Left cardiac atrium (tissue), 4 donors: ENCODE measurements at places on chromosomes 1 and 21. TPM values are rescaled to one million over a fixed set of nuclear protein-coding genes. Genes with fewer than 3 reads are reported as not detected.
A peak's percentile ranks its signal among the peaks of the same experiment; 100 is the strongest.

DNA sequence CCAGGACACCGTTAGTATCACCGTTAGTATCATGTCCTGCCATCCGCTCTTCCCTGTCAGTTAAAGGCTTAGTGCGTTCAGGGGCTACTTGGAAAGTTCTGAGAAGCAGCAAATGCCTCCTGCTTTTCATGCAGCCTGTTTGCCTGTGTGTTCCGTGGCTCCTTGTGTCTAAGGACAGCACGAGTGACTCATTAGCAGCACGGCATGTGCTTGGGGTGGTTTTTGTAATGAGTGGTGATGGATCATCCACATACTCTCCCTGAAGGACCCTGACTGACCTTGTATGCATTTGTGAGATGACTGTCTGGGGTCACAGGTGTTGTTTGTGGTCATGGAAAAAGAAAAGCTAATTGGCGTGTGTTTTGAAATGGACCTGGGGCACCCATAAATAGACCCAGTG is 221.9 kb downstream of the PBX1 start:
- peak; percentile 50 for DNase-seq

- DNase-seq, result no peak
Measured at GRCh38 chr1:214380986-214381695, 100.2 kb downstream of the SMYD2 start.

DNA sequence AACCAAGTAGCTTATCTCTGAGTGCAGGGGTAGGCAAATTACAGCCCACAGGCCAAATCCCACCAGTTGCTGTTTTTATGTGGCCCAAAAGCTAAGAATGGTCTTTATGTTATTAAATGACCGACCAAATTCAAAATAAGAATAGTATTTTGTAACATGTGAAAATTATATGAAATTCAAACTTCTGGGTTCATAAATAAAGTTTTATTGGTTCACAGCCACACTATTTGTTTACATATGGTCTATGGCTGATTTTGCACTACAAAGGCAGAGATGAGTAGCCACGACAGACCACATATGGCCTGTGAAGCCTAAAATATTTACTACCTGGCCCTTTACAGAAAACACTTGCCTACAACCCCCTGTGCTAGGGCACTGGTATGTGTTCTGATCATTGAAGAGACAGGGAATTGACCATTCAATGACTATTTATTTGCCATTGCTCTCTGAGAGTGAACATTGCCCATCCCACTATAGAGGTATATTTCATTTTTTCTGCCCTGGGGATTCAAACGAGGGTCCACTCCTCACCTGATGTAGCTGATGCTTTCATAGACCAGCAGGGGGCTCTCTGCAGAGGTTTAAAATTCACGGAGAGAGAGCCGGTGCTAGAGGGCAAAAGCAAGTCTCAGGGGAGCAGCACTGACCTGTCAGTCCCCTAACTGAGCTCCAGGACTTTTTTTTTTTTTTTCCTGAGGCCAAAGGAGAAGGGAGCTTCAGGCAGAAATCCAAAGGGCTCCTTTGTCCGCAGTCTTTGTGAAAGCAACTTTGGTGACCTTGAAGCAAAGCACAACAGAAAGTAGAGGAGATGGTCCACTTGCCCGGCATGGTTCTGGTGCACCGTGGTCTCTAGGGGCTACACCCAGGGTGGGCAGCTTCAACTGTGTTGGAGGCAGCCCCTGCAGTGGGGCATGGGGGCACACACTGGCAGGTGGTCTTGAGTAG is 7.3 kb upstream of the GNL2 start:
- DNase-seq, result no peak

DNA sequence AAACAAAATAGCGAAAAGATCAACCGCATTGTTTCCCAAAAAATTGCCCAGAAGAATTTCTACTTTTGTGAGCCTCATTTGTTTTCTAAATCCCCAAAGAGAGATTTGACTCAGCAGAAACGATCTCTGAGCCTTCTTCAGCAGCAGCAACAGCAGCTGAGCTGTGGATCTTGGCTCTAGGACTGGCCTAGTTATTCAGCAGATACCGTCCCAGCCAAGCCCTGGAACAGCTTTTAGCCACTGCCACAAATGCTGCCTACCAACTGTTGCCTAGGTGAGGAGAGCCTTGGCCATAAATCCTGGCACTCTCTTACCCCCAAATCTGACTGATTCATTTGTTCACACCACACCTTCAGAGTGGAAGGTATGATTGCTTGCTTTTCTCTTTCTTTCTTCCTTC is 320.1 kb downstream of the TGFB2 start:
- DNase-seq, result peak; percentile 59

- no peak for DNase-seq
Measured at GRCh38 chr1:196531737-196532524, 76.3 kb downstream of the KCNT2 start.

- DNase-seq, result no peak
Measured at GRCh38 chr1:21397813-21398188, 42.1 kb upstream of the NBPF3 start.

DNA sequence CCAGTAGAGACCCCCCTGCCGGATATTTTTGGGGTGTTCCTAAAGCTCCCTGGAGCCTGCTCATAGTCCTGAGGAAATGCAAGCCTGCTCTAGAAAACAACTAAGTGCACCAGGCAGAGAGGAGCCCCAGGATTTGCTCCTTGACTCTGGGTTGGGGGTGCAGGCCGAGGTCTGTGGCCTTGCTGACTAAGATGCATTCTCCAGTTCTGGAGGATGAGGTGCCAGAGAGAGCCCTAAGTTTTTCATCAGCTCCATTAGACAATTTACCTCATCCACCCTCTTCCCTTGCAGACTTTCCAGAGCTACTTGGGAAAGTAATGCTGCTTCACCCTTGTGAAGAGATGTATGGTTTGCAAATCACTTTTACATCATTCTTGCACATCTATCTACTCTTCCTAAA is 9.1 kb downstream of the TUFT1 start:
- no peak for DNase-seq

DNA sequence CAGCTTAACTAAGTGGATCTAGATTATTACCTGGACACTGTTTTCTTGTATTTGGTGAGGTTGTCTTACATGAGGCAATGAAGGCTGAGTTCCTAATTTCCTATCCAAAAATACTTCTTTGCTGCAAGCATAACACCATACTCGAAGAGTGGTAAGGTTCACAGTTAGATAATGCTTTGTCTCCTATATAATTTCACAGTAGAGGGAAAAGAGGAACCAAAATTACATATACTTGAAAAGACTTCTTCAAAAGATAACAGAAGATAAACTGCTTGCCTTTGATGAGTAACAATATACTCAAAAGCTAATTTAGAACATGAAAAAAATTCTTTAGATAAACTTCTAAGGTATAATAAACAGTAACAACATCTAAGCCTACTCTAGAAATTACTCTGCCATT is 20.4 kb downstream of the USP33 start:
- no peak for DNase-seq

DNA sequence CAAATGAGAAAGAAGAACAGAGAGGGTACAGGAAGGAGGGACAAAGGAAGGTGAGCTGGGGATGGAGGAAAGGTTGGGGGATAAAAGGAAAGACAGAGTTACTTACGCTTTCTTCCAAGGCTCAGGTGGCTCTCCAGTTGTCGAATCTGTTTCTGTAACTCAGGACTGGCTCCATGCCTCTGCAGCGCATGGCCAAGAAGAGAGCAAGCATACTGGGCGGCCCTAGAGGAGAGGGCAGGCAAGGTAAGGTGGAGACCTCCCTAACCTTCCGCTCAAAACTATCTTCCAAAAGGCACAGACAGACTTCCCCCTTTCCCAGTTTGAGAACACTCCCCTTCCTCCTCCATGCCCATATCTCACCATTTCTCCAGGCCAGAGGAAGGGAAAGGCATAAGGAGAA is 922 bp downstream of the PEX11B start:
- DNase-seq, result no peak

GRCh38 chr21:33268737-33269441 is 2.7 kb downstream of the IL10RB start:
- no peak for DNase-seq

DNA sequence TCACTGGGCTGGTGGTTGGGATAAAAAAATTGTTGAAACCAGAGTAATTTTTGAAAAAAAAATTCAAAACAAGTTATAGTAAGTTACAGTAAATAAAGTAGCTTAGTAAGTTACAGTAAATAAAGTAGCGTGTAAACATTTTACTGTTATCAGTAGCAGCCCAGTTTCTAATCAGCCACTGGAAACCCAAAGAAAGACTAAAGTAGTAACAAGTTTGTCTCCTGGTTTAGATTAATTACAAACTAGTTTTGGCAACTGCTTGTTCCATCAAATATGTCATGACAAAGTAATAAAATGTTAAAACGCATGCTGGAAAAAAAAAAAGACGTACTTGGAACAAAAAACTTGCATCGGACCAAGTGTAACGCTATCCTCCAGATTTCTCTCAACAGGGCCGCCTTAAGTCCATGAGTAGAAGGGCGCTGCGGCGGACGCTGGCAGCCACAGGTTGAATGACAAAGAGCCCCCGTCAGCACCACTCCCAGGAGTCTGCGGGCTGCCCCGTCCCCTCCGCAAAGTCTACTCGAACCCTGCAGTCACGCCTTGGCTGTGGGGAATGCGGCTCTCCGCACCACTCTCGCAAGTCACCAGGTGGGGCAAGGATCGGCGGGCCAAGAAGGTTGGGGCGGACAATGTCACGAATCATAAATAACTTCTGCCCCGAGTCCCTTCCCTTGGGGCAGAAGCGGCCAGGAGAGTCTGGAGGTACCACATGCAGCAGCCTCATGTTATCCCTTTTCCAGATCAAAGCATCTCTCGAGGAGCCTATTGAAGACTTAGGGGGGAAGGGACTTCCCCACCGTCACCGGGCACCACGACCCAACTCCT is 837 bp downstream of the SLC16A1 start:
- DNase-seq, result peak; percentile 56

DNA sequence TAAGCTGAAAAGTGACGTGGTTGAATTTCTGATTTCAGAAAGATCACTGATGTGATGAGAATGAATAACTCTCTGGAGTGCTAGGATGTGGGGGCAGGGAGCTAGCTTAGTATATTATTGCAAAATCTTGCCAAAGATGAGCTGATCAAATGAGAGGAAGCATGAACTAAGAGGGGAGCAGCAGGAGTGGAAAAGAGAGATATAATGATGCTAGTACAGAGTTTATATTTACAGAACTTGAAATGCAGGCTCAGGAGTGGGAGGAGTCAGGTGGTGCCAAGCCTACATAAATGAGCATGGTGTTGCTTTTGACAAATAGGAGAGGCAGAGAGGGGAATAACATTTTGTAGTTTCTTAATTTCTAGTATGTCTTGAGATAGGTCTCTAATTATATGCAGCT is 38.1 kb upstream of the NBL1 start:
- DNase-seq, result no peak

DNA sequence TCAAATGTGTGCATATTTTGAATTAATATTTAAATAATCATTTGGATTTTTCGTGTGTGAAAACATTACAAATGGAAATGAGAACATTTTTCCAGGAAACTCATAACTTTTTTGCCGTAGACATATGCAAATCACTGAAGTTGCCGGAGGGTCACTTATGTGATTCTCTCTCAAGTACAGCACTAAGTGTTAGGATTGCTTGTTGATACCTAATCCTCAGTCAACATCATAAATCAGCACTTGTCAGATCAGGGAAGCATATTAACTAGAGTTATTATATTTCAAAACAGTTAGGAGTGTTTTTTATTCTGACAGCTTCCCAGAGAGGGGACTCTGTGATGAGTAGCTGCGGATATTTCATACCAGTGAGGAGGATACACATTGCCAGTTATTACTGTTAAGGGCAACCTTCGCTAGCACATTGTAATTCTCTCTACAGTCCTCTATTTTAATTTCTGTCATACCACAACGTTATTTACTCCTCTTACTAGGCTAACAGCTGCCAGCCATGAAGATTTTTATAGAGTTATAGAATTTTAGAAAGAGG is 41.5 kb downstream of the NCAM2 start:
- DNase-seq, result no peak

- no peak for DNase-seq
Measured at GRCh38 chr1:40753142-40753882, 30.3 kb upstream of the KCNQ4 start.

DNA sequence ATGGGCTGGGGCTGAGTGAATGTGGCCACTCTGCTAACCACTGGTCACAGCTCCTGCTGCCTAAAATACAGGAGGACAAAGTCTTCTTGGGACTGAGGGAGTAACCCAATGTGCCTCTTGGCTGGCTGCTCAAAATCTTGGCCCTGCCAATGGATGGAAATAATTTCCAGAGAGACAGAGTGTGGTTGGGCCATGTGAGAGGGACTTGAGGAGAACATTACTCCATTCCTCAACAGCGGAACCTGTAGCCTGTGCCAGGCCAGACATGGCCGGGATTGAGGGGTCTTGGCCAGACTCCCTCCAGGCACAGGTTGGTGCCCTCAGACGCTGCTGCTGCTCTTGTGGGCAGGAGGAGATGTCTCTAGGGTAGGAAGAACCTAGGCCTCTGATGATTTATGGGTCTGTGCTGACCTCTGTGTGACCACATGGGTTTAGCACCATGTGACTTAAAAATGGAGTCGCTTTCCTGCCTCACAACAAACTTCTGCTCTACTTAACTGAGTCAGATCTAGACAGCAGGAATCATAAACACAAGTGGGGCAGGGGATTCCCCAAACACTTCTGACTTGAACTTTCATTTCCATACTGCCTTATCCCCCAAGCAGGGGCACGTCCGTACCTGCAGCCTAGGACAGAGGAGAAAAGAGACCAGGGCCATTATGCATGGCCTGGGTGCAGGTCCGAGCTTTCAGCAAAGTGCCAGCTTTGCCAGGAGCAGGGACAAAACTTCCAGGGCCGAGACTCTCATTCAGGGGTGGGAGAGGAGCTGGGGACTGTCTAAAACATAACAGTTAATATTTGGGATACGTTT is 79.2 kb downstream of the CD34 start:
- no peak for DNase-seq

CAPN9 gene
- total RNA-seq, result 0.24 TPM

CYP4Z1 gene
- total RNA-seq, result 1.1 TPM

ITLN1 gene
- total RNA-seq, result 389 TPM

FAM72B gene
- 0.68 TPM for total RNA-seq

HPDL gene
- total RNA-seq, result 0.50 TPM

ETV3L gene
- total RNA-seq, result not detected

FABP3 gene
- 3,075 TPM for total RNA-seq

BRINP2 gene
- total RNA-seq, result 0.24 TPM

CRP gene
- not detected for total RNA-seq

GPR61 gene
- total RNA-seq, result not detected

FHL3 gene
- 18.6 TPM for total RNA-seq
